Activated CD4-positive, alpha-beta T cell treated with anti-CD3 and anti-CD28 coated beads, Interleukin-10, Interleukin-2, amounts not matched to agents 100 ng/mL and 50 ng/mL, durations not matched to agents 16 hours and 8 hours (primary cell): ENCODE measurements at places on chromosomes 13 and 19.

DNA sequence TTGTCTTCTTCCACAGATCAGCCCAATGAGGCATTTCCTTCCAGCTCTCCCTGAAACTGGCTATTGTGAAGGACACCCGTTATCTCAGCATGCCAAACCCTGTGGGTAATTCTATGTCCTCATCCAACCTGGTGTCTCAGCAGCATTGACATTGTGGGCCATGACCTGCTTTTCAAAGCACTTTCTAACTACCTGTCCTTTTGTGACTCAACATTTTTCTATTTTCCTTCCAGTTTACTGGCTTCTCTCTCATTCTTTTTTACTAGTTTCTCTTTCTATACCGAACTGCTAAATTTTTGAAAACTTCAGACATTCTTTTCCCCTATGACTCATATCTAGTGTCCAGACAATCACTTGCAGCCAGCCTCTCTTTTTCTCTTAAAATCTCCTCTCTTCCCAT, 136.4 kb upstream of the HTR2A start:
- DNase-seq = no peak

GRCh38 chr19:17751912-17752273, 616 bp downstream of the FCHO1 start:
- DNase-seq = peak; percentile 50

DNA sequence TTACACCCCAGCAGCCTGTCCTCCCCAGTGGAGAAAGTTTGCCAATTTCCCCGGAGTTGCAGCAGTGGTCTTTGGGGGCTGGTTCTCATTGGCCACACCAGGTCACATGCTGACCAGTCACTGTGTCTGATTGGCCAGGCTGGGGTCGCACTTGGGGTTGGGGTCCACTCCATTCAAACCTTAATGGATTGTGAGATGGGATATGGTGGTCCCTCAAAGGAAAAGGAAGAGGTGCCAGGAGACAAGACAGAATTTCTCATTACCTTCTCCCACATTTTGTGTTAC, 3.4 kb downstream of the PPM1N start:
- no peak for DNase-seq

DNA sequence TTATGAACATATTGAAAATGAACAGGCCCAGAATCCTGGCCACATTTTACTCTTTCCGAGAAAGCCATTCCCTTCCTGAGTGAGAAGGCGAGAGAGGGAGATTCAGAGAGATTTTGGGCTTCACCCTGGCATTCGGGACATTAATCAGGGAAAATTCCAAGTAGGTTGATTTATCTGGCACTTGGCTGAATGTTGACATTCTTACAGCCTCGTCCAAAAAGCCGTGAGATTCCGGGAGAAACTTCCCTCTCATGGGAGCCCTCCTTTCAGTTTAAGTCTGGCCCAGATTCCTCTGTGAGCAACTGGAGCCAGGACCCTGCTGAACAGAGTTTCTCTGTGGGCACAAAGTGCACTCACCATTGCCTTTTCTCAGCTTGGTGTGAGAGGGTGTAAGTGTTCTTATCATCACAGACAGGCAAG, 129.2 kb upstream of the PEG3 start:
- DNase-seq = no peak

DNA sequence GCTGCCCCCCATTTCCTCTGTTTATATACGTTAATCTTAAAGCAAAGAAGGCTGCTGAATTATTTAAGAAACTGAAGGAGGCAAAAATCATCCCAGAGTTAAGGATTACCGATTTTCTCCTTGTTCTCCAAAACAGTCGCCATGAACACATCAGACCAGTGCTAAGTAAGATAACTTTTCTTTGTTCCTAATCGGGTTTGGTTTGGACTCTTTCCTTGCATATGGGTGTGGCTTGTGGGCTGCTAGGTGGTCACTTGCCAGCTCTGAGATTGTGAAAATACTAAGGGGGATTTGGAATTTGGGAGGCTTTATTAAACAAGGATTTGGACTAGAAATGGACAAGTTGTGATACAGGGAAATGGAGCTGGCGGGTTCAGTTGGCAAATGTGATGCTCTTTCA, 212.1 kb downstream of the OXGR1 start:
- DNase-seq = no peak
